ENCODE measurements at places on chromosomes 2 and 18.

GRCh38 chr2:15548974-15549373 is 12.2 kb downstream of the NBAS start:
- DNase-seq: no peak

DNA sequence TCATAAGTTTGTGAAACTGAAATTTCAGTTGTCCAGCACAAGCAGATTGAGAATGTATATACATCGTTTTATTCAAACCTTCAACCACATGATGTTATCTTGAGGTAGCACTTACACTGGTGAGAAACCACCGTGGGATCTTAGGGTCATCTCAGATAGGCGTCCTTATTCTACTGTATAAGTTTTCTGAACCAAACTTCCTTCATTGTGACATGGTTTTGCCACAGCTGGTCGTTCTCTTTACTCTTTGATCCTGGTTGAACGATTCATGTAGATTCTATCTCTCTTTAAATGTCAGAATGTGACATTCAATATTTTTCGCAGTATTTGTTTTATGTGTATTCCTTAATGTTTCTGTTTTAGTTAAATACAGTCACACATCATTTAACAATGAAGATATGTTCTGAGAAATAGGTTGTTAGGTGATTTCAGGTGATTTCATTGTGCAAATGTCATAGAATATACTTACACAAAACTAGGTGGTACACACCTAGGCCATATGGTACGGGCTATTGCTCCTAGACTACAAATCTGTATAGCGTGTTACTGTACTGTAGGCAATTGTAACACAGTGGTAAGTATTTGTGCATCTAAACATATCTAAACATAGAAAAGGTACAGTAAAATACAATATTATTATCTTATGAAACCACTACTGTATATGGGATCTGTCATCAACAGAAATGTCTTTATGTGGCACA is 17.9 kb upstream of the ARHGAP25 start:
- DNase-seq: no peak

GRCh38 chr2:233706720-233707119 is 6.0 kb upstream of the UGT1A5 start:
- no peak for DNase-seq

DNA sequence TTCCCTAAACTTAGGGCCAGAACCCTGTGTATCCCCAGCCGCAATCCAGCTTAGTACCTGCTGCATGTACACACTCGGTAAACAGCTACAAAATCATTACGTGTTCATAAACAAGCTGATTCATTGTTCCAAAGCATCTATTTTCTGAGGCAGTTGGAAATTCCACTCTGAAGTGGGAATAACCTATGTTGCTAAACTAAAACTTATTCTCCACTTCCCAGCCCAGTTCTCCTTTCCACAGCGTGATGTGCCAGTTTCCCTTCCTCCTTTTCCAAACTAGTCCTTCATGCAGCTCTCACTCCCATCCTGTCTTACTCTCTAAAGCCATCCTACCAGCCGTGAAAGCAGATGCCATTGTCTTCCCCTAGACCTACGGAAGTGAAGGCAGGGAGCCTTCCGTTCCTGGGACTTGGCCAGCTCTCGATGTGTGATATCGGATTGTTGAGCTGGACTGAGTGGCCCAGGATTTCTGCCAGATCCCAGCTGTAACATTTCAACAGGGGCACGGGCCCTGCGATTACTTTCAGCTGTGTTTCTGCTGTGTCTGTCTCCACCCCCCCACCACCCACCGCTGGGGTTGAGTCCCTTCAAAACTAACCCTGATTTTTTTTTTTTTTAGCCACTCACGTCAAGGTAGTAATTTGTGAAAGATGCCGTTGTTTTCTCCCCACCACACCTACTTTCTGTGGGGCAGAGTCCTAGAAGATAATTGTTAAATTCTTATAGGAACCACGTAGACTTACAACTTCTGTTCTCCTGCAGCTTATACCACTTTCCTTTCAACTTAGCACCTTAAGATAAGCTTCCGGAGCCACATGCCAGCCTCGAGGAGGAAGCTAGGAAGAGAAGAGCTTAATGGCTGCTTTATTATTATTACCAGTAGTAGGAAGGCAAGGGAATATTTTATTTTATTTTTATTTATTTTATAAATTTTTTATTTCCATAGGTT is 100.9 kb downstream of the CRIM1 start:
- DNase-seq: no peak

DNA sequence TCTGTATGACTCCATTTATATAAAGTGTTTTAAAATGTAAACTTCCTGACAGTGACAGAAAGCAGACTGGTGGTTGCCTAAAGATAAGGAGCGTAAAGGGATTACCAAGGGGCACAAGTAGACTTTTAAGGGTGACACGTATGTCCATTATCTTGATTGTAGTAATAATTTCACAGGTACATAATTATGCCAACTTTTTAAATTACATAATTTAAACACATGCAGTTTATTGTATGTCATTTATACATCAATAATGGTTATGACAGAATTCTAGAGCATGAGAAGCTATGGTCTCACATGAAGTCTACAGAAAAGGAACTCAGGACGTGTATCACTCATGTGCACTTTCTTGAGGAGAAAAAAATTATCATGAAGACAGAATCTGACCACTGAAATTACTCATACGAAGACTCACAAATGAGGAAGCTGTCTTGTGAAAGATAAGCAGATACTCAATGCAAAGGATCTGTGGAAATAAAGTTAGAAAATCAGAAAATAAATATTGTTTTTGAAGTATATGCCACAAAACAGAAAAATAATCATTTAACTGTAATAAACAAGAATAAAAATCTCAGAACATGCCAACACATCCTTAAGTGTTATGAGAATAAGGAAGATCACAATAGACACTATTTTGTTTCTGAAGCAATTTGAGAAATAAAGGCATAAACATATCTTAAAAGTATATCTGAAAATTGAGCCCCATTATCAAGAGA is 84.4 kb downstream of the TMEM131 start:
- no peak for DNase-seq

DNA sequence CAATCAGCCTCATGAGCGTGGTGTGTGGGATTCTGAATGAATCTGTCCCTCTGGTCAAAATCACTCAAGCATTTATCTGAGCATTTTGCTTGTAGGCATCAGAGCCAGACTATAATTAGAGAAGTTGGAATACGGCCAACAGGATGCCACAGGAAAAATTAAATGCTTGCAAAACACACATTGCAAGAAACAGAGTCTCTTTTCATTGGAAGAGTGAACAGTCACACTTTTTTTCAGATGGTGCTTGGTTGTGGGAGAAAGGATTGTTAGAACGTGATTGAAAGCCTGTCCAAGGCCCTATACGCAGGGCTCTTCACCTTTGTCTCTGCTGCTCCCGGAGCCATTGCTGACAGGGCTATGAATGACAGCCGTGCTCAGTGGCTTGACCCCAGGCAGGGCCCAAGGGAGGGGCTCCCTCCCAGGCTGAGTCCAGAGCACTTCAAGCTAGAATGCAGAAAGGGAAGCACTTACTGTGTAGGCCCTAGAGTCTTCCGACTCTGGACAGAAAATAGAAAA is 59.8 kb downstream of the SNTG2 start:
- no peak for DNase-seq

GRCh38 chr2:12091201-12091806 is 344.9 kb downstream of the LPIN1 start:
- DNase-seq: no peak

DNA sequence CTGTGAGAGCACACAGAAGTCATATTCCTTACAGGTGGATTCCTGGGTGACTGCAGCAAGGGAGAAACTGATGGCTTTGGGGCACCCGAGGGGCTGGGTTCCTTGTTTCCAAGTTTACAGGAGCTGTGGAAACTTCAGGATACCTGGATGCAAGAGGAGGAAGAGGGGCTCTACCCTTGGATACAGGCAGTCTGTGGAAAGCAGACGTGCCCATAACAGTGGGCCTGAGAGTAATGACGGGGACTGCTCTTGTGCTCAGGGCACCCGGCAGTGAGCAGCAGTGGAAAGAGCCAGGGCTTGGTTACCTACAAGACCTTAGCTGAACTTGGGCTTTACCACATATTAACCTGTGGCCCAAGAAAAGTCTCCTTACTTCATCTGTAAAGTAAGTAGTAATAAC is 102.2 kb upstream of the TGFA start:
- no peak for DNase-seq
